ENCODE measurements at places on chromosomes 5 and 9. TPM values are rescaled to one million over a fixed set of nuclear protein-coding genes. Genes with fewer than 3 reads are reported as not detected.
A peak's percentile ranks its signal among the peaks of the same experiment; 100 is the strongest.

DNAI1 gene
- 0.28 TPM for total RNA-seq

ACOT12 gene
- total RNA-seq, result not detected

GRCh38 chr9:120756531-120756930, 36.7 kb downstream of the FBXW2 start:
- no peaks in the 10 kb centered on the region for H3K27me3 ChIP-seq
- H3K27ac ChIP-seq, result no peak overlapping the region
- DNase-seq, result no peak
- H3K4me1 ChIP-seq, result no peaks in the 10 kb centered on the region

DNA sequence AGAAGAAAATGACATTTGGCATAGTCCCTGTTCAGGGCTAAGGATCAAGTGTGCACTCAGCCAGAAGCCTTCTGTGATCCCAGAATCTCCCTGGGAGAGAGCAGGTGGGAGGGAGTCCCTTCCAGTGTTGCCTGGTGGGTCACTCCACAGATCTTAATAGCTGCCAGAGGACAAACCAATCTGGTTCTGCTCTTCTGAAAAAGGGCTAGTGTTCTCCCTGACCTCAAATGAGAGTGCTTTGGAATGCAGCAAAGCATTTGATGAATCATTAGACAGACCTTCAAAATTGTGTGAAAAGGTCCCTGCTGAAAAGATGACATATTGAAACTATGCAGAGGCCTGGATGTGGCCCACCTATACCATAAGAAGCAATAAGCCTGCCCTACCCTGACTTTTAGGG, 339.7 kb downstream of the TMEM232 start:
- no peaks in the 10 kb centered on the region for H3K27me3 ChIP-seq
- DNase-seq, result no peak
- H3K27ac ChIP-seq, result no peak overlapping the region

GRCh38 chr5:150763023-150763769, 4.4 kb upstream of the DCTN4 start:
- H3K27ac ChIP-seq, result peak overlapping the region; percentile 71
- no peaks in the 10 kb centered on the region for H3K36me3 ChIP-seq
- H3K27me3 ChIP-seq, result no peaks in the 10 kb centered on the region
- no peak overlapping the region for H3K4me3 ChIP-seq
- DNase-seq, result peak; percentile 80
- peaks cover 27% of the 10 kb centered on the region for H3K4me1 ChIP-seq

DNA sequence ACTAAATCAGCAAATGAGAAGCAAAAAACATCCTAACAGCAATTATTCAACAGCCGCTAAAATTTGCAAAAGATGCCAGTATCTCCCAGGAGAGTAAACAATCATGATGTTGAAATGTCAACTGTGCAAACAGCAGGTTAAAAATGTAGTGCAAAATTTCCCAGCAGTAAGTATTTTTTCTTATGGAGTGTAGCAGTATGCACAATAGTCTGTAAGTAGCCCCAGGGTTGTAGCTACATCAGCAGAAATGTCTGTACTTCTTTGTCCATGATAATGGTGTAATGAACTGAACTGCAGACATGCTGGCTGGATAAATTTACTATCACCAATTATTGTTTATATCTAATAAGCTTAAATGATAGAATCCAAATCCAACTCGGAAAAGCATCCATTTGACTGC, 31.4 kb downstream of the GRIN3A start:
- no peak overlapping the region for H3K27ac ChIP-seq
- H3K27me3 ChIP-seq, result peaks cover 7% of the 10 kb centered on the region
- H3K4me3 ChIP-seq, result no peak overlapping the region
- no peaks in the 10 kb centered on the region for H3K4me1 ChIP-seq
- DNase-seq, result no peak
- H3K36me3 ChIP-seq, result no peaks in the 10 kb centered on the region

GRCh38 chr9:97688654-97689053, 8.5 kb downstream of the XPA start:
- H3K4me1 ChIP-seq, result no peaks in the 10 kb centered on the region
- H3K4me3 ChIP-seq, result no peak overlapping the region
- H3K27me3 ChIP-seq, result no peaks in the 10 kb centered on the region

DNA sequence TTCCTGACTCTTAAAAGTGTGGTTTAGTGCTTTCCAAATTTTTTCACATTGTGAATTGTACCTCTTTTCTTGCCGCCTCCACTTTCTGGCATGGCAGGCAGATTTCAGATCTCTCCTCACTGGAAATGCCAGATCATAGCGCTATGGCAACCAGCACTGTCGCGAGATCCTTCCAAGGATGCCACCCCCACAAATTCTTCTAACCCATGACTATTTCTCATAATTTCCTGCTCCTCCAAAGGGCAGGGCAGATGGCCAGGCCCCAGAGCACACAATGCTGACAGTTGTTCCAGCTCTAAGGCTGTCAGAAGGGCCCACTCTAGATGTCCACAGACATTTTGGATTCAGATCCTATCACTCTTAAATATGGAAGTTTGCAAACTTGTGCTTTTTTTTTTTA, 446.2 kb upstream of the RIOK2 start:
- H3K4me1 ChIP-seq, result no peaks in the 10 kb centered on the region
- H3K27ac ChIP-seq, result no peak overlapping the region
- peak; percentile 6 for DNase-seq
- H3K27me3 ChIP-seq, result no peaks in the 10 kb centered on the region
